ENCODE measurements at places on chromosomes 5 and 9. TPM values are rescaled to one million over a fixed set of nuclear protein-coding genes. Genes with fewer than 3 reads are reported as not detected.

- no peak for DNase-seq
These were observed 401.9 kb downstream of the ARRDC3 start for GRCh38 chr5:90981177-90981576.

- no peak for DNase-seq
These were observed 18.2 kb downstream of the FAF2 start for GRCh38 chr5:176466245-176466871.

GRCh38 chr5:76688836-76689235, 27.1 kb upstream of the F2R start:
- no peak for DNase-seq

DNA sequence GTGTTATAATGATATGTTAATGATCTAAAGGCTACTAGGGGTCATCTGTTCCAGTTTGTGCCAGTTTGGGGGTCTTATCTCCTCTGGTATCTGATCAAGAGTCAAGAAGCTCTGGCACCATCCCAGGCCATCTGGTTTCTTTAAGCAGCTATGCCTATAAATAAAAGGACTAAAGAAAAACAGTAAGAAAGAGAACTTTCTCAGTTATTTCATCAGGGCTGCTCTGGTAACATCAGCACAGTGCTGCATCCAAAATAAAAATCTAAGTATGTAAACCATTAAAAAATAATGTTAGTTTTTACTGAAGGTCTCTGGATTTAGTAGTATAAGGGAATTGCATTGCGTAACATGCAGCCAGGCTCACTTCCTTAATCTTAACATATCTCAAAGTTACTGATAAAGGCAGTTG, 185.0 kb downstream of the NR2F1-AS1 start:
- no peak for DNase-seq

- DNase-seq, result no peak
These were observed 14.9 kb downstream of the CHD1 start for GRCh38 chr5:98913911-98914310.

GRCh38 chr5:102747386-102748166, 7.5 kb upstream of the PAM start:
- DNase-seq, result no peak

Gene ITGA1
- total RNA-seq, result 75.4 TPM

Gene ATOSB
- total RNA-seq, result 15.8 TPM

Gene SYK
- not detected for total RNA-seq
